ENCODE measurements at places on chromosomes 5 and 9. TPM values are rescaled to one million over a fixed set of nuclear protein-coding genes. Genes with fewer than 3 reads are reported as not detected.

Gene TYRP1
- total RNA-seq: 2.4 TPM

Gene AK8
- 1.9 TPM for total RNA-seq

Gene SLC1A1
- 12.2 TPM for total RNA-seq

Gene PCDH12
- total RNA-seq: 30.1 TPM

Gene PRKAA1
- total RNA-seq: 69.1 TPM

Gene ADAMTSL2
- 8.9 TPM for total RNA-seq

Gene PRUNE2
- total RNA-seq: 10.9 TPM

Measured in metanephros (tissue), 2 donors.